ENCODE measurements at places on chromosomes 6 and 20.

DNA sequence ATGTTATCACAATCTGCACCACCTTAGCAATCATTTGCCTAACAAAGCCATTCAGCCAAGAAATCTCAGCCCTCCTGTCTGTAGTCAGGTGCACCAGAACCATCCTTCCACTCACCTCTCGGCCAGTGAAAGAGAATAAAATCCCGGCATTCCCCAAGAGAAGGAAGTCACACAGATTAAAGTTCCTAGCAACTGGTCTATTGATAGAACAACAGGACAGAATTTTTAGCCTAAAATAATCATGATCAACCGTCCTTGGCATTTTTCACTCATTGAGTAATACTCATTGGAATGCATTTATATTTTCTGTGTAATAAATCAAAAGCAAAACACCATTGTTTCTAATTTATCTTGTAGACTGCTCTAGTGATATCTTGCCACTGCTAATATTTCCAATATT lies 85.7 kb upstream of the CDH4 start:
- DNase-seq = no peak

- DNase-seq = no peak
Observed at GRCh38 chr20:32580970-32581838, 3.9 kb downstream of the NOL4L start.

- DNase-seq = no peak
Observed at GRCh38 chr20:48065833-48066232, 280.6 kb upstream of the SULF2 start.

DNA sequence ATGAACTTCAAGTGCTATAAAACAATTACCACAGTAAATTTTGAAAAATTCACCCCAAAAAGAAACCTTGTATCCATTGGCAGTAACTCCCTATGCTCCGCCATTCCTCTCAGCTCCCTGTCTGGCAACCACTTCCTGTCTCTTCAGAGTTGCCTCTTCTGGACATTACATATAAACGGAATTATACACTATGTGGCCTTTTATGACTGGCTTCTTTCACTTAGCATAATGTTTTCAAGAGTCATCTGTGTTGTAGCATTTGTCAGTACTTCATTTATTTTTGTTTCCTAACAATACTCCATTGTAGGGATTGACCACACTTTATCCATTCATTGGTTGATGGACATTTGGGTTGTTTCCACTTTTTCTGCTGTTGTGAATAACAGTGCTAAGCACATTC lies 50.1 kb downstream of the CEP43 start:
- DNase-seq = no peak

- no peak for DNase-seq
Observed at GRCh38 chr20:7744411-7744810, 195.8 kb downstream of the HAO1 start.

DNA sequence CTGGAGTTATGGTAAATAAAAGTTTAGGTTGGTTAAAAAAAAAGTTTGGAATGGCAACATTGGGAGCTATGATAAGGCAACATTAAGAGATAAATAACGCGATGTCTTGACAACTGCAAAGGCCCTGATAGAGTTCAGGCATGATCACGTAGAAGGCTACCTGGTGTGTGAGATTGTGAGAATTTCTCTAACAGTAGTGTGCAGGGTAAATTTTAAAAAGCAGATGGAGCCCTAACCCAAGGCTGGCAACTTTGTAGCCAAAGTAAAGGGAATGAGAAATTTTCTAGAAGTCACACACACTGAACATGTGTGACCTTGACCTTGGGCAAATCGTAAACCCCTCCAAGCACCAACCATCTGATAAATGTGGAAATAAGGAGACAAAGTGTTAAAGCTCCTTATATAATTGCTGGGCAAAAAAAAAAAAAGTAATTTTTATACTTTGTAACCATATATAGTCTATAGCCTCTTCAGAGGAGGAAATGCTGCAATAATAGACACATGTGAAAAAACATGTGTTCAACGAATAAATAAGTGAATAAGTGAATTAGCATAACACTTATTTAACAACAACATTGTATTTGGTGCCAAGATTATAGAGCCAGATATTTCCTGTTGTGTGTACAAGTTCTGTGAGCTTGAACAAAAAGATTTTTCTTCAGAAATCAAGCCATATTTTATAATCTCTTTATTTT lies 18.2 kb downstream of the KCNQ5 start:
- DNase-seq = no peak

DNA sequence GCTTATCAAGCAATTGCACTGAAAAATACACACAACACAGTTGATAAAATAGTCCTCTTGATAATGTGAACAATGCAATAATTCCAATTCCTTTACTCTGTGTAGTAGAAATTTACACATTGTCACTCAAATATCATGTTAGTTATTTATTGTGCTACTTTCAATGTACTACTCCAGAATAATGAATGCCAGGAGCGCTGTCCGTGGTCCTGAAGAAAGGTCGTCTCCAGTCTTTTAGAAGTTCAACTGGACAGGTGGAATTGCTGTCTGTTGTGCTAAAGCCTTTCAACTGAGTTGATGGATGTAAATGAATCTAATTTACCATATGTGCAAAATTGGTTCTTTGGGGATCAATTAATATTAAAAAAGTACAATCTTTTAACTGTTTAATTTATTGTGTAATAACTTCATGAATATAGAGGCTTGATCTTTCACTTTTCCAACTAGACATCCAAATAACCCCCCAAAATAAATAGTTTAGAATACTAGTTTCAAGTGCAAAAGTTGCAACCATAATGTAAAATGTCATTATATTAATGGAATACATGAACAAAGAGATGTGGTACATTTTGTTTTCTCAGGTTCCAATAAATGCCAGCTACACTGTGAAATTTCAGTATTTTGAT lies 3.2 kb downstream of the GRIK2 start:
- DNase-seq = no peak

DNA sequence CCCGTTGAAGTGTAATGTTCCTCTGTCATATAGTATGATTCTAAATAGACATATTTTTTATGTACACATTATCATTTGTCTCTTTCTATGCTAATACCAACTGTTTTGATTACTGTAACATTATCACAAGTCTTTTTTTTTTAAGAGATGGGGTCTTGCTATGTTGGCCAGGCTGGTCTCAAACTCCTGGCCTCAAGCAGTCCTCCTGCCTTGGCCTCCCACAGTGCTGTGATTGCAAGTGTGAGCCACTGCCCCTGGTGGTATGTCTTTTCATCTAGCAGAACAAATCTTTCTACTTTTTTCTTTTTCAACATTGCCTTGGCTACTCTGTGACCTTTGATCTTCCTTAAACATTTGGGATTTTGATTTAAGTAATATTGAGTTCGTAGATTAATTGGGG lies 57.7 kb downstream of the SLX4IP start:
- no peak for DNase-seq

DNA sequence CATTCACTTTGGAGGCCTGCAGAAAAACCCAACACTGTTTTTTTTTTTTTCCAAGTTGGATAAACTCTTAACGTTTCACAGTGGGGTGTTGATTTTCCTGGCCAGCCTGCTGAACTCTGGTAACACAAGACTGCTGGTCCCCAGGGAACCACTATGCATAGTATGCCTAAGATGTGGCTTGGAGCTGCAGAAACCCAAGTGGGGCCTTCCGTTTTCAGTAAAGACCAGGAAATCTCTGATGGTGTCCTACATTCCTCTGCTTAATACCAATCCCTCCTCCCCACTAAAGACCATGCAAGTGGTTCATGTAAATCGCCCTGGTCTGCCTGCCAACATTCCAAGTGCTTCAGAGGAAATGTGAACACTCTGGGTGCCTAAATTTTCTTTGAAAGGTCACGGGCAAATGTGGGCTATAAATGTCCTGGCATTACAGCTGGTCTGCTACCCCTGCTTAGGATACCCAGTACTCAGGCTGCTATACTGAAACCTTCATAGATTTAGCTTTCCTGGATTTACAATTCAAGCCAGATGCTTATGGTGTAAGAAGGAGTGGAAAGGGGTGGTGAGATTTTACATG lies 615.4 kb downstream of the MAFB start:
- no peak for DNase-seq

DNA sequence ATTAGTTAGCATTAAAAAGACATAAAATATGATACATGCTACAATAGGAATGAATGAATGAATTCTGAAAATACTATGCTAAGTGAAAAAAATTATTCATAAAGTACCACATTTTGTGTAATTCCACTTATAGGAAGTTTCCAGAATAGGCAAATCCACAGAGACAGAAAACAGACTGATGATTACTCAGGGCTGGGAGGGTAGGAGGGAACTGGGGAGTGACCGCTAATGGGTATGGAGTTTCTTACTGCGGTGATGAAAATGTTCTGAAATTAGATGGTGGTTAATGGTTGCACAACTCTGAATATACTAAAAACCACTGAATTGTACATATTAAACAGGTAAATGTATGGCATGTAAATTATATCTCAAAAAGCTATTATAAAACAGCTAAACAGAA lies 22.6 kb downstream of the FERMT1 start:
- no peak for DNase-seq

- DNase-seq = no peak
Observed at GRCh38 chr6:112223070-112223861, 31.1 kb downstream of the LAMA4 start.

GRCh38 chr6:43702171-43702533 lies 14.6 kb upstream of the MRPS18A start:
- no peak for DNase-seq

- no peak for DNase-seq
Observed at GRCh38 chr6:42315991-42316970, 98.6 kb upstream of the MRPS10 start.

DNA sequence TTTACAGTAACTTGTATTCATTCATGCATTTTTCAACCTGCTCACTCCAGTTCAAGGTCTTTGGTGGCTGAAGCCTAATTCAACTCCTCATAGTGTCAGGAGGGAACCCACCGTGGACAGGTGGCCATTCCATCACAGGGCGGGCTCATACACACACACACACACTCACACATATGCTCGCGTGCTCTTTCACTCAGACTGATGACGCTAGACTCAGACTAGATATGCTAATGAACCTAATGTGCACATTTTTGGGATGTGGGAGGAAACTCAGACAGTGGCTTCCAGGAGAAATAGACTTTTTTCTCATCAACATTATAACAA lies 56.7 kb downstream of the TRIM27 start:
- no peak for DNase-seq

GRCh38 chr20:35145141-35145564 lies 2.0 kb downstream of the EDEM2 start:
- no peak for DNase-seq
